ENCODE measurements at places on chromosomes 2 and 18. TPM values are rescaled to one million over a fixed set of nuclear protein-coding genes. Genes with fewer than 3 reads are reported as not detected.

DNA sequence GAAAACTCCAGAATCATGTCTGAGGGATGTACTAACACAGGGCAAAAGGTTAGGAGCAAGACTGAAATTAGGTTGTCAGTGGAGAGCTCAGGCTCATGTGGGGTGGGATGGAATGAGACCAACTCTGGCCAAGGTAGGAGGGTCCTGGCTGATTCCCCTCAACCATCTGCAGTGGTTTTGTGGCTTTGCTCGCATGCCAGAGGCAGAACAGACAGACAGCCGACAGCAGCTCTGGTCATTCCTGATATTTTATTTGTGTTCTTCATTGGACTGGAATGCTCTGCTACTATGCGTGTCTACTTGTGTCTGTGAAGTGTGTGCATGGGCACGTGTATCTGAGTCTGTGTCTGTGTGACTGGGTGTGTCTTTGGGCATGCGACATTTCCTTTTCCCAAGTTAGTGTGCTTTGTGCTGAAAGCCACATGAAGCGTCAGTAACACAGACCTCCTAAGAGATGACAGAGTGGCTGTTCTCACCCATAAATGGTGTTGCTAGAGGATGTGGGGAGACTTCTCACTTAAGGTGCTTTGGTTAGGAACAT is 239.5 kb downstream of the CNTNAP5 start:
- no peak for DNase-seq

The SAG gene
- polyA plus RNA-seq: 0.32 TPM

The ABCG5 gene
- polyA plus RNA-seq: 0.44 TPM

DNA sequence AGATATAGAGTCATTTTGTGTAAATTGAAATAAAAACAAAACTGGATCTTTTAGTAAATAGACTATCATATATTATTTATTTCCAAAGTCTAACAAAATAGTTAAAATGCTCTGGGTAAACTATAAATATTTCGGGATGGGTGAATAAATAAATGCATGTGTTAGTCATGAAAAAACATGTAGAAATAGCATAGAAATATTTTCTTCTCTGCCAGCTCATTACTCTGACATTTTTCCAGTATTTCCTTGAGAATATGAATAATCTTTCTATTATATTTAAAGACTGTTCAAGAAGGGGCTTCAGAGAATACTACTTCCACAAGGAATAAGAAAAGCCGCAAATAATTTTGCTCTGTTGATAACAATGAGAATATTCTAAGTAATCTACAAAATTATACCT is 880.4 kb downstream of the TRIB2 start:
- no peak for DNase-seq

The PCBP1 gene
- 255 TPM for polyA plus RNA-seq

DNA sequence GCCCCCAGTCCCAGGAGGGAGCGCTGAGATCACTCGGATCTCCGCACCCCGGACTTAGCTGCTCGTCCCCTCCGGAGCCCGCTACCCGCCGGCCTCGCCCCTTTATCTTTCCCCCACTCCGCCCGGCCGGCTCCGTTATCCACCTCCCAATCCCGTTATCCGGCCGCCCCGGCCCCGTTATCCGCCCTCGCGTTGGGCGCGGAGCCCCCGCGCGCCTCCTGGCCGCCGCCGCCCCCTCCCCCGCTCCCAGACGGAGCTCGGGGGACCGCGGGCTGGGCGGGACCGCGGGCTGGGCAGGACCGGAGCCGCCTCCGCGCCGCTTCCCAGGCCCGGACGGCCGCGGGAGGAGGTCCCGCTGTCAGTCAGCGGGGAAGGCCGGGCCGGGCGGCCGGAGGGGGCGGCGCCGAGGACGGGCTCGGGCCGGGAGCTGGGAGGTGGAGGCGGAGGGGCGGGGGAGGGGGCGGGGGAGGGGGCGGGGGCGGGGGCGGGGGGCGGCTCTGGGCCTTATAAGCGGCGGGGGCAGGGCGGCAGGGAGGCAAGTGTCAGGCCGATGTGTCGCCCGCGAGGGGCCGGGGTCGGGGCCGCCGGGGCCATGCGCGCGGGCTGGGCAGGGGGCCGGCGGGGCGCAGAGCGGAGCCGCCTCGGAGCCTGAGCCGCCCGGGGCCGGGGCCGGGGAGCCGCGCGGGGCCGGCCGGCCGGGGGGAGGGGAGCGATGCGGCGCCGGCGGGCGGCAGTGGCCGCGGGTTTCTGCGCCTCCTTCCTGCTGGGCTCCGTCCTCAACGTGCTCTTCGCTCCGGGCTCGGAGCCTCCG is at the start of gene PKDCC:
Gene PKDCC, plus strand, starts transcription at position 534 of the 811 bp plus-strand sequence. Its CDS starts 179 bp downstream, at position 713.
- DNase-seq: peak; percentile 76

The NPPC gene
- polyA plus RNA-seq: 0.67 TPM

DNA sequence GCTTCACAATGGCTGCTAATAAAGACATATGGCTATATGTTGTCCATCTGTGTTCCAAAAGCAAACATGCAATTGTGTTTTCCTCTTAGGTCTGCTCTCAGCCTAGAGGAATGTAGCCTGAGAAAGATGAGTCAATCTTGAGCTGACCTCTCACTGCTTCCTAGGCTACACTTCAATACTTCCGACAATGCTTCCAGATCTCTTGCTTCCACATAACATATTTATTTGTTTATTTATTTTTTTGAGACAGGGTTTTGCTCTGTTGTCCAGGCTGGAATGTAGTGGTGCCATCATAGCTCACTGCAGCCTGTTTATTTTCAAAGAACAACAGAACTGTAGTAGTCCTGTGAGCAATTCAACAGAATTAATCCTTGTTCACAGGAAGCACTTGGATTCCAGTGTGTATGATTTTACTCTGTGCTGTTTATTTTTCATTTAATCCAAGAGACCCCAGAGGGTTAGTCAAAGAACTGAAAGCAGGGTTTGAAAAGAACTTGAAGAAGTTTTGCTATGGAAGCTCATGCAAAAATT is 437.9 kb downstream of the TXNL1 start:
- DNase-seq: no peak

DNA sequence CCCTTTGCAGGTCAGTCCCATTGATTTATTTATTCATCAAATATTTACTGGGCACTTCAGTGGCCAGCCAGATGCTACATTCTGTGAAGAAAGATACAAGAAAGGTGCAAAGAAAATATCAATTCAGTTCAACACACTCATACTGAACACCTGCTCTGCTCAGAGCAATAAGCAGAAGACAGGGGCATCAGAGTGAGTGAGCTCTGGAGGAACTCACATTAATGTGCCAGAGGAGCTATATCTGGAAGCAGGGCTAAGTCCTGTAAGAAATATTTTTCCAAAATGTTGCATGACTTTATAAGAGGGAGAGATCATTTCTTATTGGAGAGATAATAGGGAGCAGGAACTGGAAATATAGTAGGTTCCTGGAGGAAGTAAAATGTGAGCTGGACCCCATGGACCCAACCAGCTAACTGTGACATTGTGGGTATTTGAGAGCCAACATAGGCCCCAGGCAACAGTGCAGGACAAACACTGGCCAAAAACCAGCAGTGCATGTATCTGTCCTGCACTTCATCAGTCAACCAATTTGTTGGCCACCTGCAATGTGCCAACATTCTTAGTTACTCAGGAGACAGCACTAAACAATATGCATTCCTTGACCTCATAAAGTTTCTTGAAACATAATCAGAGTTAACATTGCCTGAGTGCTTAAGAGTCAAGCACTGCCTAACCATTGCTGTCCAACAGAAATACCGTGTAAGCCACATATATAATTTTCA is 102.7 kb upstream of the PTPRM start:
- no peak for DNase-seq

GRCh38 chr2:5385596-5385995 is 306.6 kb upstream of the SOX11 start:
- no peak for DNase-seq

DNA sequence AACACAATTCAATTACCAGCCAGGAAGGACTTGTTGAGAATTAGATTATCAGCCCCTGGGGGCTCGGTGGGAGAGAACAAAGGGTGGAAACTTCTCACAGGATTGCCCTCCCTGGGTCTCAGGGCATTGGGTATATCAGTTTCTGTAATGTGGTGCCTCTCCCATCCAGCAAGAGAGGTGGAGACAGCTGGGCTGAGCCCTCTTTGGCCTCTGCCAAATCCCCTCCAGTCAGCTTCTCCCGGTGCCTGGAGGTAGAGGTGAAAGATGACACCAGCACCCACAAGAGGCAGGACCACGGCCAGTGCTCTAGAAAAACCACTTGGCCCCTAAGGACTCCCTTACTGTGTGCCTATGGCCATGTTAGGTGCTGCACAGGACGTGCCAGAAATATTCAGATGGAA is 179.7 kb downstream of the HAUS1 start:
- no peak for DNase-seq

DNA sequence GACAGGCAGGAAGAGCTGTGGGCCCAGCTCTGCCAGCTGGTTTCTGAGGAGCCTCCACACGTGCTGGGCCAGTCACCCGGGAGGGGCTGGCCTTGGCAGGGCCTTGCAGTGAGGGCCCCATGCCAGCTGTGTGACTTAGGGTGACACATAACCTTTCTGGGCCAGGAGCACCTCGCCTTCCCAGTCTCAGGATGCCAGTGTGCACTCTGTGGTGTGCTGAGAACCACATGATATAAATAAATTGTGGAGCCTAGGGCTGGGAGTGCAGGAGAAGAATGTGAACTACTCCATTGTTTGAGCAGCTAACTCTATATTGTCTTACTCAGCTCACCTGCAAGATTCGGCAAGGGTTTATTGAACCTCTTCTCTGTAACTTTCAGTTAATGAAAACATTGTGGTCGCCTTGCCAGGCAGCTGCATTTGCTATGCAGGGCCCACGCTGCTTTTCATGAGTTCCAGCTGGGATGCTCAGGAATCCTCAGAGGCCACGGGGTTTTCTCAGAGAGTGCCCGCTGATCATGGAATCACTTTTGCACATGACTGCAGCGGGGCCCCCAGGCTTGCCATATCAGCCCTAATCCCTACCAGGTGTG is 222.3 kb downstream of the SH3RF3 start:
- no peak for DNase-seq

GRCh38 chr2:175103191-175103590 is 64.8 kb downstream of the ATF2 start:
- no peak for DNase-seq
